NCI-H446 treated with DMSO at 0.1 percent for 48 hours (cell line): ENCODE measurements at places on chromosomes 13 and 19.

DNA sequence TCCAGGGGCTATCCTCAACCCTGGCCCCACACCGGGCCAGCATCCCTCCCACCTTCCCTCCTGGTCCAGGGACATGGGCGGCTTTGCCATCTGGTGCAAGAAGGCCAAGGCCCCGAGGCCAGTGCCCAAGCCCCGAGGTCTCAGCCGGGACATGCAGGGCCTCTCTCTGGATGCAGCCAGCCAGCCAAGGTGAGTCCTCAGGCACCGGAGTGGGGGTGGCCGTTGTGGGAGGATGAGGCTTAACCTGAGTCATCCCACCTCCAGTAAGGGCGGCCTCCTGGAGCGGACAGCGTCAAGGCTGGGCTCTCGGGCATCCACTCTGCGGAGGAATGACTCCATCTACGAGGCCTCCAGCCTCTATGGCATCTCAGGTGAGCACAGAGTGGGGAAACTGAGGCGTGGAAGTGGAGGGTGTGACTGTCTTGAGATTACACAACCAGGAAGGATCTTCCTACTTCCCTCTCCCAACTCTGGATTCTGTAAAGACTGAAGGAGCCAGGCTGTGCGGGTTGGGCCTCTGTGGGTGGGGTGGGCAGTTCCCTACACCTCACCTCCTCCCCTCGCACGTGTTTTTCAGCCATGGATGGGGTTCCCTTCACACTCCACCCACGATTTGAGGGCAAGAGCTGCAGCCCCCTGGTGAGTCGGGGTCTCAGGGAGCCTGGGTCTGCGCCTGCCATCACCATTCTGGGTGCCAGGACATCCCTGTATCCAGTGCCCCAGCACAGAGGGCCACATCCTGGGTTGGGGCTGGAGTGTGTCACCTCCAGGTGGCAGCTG, 3.8 kb downstream of the MVB12A start:
- DNase-seq = no peak

DNA sequence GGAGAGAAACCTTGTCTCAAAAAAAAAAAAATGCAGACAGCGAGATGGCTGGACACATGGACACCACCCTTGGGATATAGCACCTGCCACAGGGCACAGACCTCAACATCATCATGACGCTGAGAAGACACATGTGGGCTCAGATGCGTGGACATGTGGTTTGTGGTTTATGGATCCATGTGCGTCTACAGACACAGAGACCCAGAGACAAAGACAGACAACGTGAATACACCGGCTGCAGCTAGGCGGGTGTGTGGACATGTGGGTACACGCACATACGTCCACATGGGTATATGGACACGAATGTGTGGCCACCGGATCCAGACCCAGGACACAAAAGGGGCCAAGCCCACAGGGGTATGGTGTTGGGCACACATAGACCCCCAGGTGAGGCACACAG, 1.3 kb downstream of the TNFSF14 start:
- no peak for DNase-seq

DNA sequence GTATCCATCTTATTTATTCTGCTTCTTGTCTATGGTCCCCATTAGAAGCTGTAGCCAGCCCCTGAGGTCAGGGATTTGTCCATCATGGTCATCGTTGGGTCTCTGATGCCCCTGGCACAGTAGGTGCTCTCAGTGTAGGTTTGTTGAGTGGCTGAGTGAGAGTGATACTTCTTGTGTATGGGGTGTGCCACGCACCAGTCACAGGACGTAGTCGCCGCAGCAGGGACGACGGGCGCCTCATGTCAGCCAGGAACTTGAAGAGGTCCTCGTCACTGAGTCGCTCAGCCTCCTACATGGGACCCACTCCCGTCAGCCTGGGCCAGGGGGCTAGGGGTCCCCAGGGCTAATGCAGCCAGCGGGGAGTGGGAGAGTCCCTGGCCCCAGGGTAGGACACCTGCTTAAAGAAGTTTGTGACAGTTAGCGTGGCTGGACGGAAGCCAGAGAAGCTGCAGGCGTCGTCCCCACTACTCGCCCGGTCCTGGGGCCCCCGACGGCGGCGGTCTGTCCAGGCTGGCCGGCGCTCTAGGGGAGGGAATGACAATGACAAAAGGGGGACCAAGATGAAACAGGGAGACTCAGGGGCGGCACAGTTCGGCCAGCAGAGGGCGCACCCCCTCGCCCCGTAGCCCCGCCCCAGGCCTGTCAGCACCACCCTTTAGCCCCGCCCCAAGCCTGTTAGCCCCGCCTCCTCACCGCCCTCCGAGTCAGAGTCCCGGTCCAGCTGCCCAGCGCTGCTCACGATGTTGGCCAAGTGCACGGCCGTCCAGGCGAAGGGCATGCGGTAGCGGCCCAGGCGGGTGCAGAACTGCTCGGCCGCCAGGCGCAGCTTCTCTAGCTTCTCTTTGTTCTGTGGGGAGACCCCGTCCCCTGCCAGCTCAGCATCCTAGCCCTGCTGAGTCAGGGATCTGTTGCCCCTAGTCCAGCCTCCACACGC, 3.7 kb downstream of the ANGPTL8 start:
- no peak for DNase-seq

DNA sequence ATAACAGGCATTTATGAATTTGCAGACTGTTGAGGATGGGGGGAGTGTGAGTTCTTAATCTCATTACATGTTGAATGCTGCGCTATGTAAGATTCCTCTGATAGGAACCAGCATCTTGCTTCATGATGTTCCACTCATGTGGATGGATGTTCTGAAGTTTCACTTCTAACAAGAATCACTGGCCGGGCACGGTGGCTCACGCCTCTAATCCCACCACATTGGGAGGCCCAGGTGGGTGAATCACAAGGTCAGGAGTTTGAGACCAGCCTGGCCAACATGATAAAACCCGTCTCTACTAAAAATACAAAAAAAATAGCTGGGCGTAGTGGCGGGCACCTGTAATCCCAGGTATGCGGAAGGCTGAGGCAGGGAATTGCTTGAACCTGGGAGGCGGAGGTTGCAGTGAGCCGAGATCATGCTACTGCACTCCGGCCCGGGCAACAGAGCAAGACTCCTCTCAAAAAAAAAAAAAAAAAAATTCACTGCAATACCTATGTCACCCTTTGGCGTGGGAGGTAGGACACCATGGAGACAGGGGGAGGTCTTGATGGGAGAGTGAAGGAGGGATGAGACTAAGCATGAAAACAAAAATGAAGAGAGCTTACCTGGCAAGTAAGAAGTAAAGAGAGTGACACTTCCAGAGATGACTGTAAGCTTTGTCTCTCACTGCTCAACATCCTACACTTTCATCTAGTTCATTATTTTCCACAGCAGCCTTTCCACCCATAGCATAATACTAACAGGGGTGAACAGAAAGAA, 133.0 kb downstream of the DCT start:
- DNase-seq = no peak

- DNase-seq = peak; percentile 61
Measured at GRCh38 chr19:48319647-48320541, 5.5 kb upstream of the EMP3 start.

DNA sequence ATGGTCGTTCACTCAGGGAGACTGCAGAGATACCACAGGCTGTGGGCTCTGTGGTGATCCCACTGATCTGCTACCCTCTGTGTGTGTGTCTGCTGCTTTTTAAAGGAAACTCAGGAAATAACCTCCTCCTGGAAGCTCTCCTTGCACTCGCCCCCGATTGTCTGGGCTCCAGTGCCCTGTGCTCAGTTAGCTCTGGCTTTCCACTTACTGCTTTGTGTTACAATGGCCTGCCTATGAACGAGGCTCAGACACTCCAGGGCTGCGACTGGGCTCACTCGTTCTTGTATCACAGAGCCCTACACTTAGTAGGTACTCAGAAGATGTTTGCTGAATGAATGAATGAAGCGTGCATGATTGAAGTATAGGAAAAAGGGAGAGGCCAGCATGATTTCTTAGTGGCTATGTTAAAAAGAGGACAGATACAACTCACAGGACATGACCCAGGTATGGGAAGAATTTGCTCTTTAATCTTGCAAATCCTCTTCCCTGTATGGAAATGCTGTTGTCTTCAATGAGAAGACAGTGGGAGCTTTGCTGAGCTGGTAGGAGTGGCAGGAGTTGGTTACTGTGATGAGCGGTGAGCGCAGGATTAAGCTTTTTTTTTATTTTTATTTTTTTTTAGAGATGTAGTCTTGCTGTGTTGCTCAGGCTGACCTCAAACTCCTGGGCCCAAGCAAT, 26.4 kb downstream of the B3GLCT start:
- no peak for DNase-seq

DNA sequence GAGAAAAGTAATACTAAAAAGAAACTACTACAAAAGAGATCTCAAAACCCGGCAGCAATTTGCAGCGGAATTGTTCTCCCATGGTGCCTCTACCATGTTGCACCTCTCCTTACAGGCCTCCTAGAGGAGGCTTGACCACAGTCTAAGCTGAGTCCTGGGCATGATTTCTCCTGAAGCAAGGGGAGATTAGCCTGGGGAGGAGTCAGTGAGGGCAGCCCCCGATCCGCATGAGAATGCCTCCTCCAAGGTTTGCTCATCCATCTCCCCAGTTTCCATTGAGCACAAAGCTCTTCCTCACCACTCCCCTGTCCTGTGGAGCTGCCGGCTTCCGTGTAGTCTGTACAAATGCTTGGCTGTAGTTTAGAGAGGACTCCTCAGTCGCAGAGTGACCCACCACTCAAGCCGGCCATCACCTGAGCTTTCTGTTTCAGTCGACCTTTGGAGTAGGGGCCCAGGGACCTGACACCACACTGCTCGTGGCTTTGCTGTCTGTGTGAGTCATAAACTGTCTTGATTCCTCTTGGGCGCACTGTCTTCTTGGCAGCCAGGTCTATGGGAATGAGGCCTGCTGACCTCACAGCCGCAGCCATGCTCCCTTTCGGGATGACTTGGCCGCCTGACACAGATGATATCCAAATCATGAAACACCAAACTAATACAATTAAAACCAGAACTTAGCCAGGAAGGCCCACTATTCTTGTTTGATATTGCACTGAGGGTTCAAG, 72.3 kb downstream of the C1QTNF9 start:
- no peak for DNase-seq

DNA sequence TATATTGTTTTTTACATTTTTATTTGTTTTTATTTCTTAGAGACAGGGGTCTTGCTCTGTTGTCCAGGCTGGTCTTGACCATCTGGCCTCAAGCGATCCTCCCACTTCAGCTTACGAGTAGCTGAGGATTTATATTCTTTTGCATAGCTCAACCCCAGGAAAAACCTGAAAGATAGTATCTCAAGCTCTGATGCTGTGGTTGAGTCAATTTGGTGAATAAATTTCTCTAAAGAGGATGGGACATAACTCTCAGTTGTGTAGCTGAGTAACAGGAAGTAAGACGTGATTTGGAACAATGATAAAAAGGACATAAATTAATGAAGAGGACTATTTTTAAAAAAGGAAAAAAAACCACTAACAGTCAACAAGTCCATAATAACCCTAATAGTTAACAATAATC, 79.8 kb upstream of the TNFSF11 start:
- DNase-seq = no peak

DNA sequence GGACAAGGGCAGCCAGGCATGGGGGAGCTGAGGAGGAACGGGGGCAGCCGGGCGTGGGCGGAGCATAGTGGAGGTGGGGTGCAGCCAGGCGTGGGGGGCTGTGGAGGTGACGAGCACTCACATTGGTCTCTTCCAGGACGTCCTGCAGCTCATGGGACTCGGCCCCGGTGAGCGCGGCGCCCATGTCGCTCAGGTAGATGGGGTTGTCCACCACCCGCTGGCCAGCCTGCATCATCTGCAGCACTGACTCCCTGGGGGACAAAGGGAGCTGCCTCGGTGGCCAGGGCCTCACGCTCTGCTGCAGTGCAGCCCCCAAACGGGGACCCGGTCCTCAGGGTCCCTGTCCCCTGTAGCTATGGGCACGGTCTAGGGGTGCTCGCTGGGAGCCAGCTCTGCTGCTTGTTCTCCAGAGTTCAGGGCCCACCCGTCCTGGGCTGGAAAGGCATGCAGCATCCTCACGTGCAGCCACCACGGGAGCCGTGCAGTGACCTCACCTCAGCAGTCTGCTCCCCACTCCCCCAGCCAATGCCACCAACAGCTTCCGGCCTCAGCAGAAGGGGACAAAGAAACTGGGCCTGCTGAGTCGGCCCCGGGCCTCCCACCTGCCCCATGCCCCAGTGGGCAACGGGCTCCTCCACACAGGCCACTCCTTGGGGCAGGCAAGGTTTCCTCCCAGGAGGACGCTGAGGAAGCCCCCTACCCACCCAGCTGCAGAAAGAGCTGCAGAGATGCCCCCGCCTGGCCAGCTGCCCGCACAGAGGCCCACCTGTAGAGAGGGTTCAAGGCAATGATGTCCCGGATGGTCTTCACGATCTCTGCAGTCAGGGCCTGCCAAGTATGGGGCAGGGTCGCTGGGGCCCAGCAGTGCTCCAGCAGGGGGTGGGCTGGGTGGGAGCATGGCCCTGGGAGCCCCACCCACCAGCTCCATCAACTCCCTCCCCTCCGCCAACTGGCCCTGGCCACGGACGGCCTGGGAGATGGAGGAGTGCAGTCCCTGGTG, 12.1 kb downstream of the LONP1 start:
- no peak for DNase-seq

DNA sequence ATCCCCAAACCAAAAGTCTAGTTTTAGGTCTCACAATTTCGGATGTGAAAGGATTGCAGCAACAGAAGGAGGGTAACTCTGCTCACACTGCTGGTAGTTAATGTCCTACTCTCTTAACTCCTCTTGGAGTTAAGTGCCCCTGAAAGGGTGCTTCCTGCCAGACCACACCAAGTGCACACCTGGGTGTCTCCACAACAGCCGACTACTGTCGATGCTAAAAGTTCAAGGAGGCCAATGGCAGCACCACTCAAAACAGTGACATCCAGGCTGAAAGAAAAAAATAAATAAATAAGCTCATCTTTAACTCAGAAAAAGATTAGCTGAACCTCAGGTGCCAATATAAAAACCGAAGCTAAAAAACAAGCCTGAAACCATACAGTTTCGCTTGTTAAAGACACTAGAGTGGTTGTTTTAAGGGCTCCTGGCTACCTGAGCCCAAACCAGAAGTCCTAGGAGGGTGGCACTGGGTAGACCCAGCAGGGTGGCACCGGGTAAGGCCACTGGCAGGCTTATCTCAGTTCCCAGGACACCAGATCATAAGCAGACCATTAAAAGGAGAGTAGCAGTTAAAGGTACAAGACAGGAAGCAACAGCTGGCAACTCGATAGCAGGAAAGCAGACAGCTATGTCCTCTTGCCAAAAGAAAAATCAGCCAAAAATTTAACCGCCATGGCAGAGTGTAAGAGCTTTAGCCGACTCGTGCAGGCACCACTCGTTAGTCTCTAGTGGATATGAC, 39.3 kb downstream of the BRD4 start:
- peak; percentile 17 for DNase-seq

GRCh38 chr13:39602614-39603366, at the start of gene LHFPL6:
Gene LHFPL6, minus strand, starts transcription at chr13:39603193.
- peak; percentile 46 for DNase-seq

DNA sequence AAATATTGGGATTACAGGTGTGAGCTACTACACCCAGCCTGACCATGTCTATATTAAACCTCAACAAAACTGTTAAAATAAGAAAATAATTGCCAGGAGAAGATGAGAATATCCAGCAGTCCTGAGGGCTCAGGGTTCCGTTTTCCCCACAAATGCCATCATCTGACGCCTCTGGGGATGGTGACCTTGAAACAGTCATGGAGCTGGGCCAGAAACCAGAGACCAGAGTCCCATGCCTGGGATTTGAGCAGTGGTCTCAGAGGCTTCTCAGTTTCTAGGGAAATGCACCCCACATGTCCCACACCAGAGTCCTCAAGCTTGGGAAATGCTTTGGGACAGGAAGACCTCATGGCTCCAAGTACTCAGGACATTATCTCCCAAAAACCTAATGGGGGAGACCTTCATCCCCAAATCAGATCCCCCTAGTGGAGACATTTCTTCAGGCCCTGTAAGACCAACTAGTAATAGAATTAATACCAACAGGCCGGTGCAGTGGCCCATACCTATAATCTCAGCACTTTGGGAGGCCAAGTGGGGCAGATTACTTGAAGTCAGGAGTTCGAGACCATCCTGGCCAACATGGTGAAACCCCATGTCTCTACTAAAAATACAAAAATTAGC, 2.9 kb upstream of the MAP1S start:
- DNase-seq = no peak
